SJSA1 (cell line): ENCODE measurements at places on chromosomes 3 and 15.

DNA sequence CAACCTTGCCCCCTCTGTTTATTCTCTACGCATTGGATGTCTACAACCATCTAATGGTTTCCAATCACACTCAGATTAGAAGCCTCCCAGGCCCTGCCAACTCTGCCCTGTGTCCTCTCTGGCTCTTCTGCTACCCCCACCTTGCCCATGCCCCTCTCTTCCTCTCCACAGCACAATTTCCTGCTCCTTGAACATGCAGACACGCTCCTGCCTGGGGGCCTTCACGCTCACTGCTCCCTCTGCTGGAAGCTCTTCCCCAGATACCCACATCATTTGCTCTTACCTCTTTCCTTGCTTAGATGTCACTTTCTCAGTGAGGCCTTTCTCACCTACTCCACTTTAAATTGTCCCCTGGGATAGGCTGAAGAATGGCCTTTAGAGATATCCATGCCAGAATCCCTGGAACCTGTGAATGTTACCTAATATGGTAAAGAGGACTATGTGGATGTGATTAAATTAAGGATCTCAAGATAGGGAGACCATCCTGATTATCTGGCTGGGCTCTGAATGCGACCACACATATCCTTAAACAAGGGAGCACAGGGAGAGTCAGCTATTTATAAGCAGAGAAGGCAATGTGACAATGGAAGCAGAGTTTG is 9.9 kb downstream of the KY start:
- no peak for DNase-seq

DNA sequence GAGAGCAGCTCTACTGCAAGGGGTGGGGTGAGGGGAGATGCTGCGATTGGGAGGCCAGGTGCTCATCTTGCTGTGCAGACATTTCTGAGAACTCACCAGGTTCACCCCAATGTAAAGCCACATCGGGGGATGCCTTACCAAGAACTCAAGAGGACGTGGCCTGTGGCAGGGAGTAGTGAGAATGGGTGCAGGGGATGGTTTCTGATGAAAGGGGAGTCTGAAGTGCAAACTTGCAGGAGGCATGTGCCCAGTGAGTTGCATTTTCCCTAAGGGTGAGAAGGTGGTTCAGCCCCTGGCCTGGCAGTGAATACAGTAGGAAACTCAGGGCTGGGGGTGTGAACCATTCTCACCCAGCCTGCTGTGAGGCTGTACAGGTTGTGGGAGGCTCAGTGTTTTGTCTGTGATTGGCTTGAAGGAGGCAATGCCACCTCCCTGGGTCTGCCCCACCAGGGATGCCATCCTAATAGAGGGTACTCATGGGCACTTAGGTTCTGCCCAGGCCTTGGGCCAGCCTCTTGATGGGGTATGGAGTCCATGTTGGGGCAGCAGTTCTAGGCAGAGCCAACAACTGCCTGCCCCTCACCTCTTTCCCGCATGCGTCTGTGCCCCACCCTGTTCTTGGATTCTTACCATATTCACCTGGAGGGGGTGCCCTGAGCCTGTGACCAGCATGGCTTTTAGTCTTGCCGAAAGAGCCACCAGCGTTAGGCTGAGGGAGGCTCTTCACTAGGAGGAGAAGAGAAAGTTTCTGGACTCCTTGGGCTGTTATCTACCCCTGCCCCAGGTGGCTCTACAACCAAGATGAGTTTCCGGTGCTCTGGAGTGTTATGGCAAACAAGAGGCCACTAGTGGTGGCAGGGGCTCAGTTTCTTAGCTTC is 4.5 kb downstream of the HEMK1 start:
- no peak for DNase-seq

- peak; percentile 72 for DNase-seq
These were observed 15.4 kb downstream of the SCN5A start for GRCh38 chr3:38634111-38634510.

DNA sequence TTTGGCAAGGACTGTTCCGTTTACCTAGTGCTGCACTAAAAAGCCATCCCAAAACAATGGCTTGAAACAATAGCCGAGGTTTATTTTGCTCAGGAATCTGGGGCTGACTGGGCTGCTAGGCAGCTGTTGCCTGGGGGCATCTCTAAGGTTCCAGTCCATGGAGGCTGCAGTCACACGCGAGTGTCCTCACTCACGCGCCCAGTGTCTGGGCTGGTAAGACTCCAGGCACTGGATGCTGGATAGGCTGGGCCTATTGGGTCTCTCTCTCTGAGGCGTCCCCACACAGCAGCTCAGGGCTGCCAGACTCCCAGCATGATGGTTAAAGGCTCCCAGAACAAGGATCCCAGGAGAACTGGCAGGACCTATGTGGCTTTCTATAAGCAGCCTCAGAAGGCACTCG is 34.2 kb downstream of the ALS2CL start:
- DNase-seq = no peak

DNA sequence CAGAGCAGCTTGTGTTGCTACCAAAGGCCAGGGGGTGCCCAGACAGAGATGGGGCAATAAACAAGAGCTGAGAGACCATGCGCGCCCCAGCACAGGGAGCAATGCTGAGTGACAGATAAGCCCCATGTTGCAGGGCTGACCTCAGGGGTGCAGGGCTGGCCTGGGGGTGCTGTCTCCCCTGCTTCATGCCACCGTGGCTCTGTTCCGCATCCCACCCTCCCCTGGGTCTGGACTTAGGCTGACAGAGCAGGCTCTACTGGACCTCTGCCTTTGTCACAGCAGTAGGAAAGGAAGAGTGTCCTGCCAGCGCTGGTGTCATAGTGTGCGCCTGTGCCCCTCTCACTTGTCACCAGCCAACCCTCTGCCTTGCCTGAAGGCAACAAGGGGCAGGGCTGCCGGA is 67.4 kb upstream of the IQSEC1 start:
- DNase-seq = no peak

DNA sequence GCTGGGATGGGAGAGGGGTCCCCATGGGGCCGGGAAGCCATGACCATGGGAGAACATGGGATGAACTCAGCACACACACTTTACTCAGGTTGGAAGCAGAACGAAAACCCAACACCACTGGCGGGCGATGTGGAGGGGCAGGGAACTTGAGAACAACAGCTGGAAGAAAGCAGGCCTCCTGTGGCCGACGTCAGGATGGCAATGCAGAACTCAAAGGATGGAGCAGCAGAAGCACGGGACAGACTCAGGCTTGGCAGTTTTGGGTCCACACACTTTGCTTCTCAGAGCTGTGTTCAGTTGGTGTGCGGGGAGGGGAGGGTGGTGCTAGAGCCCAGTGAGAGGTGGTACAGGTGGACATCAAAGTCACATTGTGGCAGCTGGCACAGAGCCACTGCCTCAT is 80.7 kb downstream of the SEC22A start:
- no peak for DNase-seq

DNA sequence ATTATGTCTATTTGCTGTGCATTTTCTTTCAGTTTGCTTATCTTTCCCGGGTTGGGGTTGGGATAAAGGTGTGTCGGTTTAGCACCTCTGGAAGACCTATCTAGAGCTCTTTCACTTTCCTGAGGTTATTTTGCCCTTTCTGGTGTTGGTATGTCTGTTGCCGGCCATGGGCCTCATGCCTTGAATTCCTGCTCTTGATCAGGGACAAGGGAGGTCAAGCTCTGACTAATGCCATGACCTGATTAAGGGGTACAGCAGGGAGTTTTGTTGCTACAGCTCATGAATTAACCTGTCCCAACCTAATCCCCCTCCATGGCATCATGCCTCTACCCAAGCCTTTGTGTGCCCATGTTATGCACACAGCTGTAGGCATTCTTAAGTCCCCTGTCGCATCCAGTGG is 70.5 kb upstream of the GOLGA6B start:
- DNase-seq = no peak

DNA sequence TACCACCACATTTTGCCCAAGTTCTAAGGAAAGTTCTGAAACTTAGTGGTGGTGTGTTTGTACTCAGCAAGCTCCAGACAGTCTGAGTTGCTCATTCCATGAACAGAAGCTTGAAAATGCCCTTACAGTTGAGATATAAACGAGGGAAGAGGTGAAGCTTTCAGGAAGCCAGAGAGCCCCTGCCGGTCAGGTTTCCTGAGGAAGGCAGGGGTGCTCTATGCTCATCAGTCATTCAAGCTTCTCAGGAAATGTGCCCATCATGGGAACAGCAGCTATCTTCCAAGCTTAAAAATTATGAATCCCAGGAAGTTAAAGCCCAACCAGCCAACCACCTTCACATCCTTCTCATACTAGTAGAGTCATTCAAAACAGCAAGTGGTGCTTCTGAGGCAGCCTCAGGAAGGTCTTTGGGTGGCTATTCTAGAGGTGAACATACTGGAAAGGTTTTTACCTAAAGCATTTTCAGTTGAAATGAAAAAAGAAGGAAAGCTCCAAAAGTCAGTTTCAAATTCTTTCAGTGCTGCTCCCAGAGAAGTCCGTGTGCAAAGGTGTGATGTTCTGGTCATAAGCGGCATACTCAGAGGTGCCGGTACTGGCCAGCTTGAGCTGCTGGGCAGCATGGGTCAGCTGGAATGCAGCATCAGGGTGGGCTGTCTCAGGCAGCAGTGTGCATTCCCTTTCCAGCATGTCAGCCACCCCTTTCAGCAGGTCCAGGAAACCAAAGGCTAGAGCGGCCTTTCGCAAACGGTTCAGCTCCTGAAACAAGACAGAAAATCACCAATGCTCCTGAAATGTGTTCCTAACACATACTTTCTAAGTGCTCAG is 31.8 kb downstream of the INTS14 start:
- no peak for DNase-seq

DNA sequence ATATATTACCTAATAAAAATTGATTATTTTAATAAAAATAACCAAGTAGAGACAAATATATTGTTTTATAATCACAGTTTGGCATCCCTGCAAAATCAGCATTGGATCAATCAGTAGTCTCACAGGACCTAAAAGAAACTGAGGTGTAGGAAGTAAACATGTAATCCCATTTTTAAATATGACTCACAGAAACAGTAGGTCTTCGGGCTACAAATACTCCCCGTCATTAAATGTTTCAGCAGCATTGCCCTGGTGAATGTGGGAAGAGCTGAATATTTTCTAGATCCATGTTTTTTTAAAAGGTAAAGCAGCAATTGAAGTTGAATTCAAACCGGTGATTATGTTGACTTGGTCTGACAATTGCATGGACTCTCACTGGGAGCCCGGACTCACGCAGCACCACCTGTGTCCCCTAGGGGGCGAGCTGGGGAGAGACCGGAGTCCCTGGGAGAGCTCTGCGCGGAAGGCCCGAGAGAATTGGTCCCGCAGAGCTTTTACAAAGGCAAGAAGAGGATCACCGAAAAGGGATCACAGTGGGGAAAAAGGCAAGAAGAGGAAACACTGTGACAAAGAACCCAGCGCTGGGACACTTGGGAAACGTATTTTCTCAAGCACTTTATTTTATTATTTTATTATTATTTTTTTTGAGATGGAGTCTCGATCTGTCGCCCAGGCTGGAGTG is 17.2 kb upstream of the USP3 start:
- DNase-seq = peak; percentile 46
